ENCODE measurements at places on chromosomes 13 and 19.
A peak's percentile ranks its signal among the peaks of the same experiment; 100 is the strongest.

DNA sequence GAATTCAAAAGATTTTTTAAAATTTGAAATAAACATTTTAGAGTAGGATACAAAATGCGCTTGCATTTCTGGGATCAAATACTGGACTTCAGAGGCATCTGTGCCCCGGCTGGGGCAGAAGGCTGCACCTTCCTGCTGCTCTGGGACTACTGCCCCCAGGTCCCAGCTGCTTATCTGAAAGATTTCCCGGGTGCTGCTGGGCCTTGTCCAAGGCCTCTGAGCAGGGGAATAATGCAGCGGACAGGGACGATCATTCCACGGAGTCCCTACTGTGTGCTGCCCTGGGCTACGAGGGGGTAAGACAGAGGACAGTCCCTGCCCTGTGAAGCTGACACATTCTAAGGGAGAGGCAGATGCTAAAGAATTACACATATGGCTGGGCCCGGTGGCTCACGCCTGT, 33.1 kb upstream of the NCCRP1 start:
- DNase-seq = no peak

DNA sequence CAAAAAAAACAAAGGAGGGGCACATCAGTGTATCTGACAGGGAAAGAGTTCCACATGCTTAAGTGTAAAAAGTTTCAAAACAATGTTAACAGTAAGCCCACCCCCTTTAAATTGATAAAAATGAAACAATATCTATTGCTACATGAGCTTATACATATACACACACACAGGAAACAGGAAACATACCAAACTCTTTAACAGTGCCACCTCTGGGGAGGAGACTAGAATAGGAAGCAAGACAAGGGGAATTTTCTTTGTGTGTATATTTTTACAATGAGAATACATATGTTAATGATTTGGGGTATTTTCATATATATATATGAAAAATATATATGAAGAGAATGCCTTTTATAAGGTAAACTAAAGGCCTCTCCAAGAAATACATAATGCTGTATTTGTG, 44.7 kb downstream of the TPT1 start:
- no peak for DNase-seq

- DNase-seq = no peak
These were observed 668.3 kb downstream of the UQCRFS1 start for GRCh38 chr19:28544451-28545261.

- DNase-seq = no peak
These were observed 1467.8 kb downstream of the UQCRFS1 start for GRCh38 chr19:27744926-27745768.

- DNase-seq = no peak
These were observed 90.2 kb downstream of the RAB20 start for GRCh38 chr13:110471156-110471832.

- peak; percentile 63 for DNase-seq
These were observed 80.1 kb downstream of the ZNF486 start for GRCh38 chr19:20247016-20247683.

DNA sequence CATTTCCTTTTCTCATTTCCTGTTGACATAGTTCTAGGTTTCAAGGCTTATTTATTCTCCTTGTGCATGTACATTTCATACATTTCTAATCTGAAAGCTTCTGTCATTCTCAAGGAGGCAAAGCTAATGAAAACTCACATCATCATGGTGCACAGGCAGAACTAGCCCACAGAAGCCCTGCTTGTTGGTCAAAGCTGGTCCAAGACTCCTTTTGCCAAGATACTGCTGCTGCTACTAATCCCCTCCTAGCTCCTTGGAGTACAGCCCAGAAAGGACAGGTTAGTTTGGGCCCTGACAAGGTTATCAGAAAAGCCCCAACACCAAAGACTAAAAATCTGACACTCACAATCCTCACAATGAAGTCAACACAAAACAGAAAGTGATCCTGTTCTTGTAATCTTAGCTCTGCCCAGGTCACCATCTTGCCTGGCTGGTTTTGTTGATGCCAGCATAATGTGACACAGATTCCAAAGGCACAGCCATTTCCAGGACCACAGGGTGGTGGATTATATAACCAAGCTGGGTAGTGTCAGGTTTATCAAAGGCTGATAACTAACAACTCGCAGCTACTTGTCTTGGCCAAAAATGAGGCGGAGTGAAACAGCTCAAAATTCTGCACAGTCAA, 417.4 kb downstream of the NDFIP2 start:
- DNase-seq = no peak

GRCh38 chr13:110722971-110723370, 9.5 kb downstream of the ING1 start:
- DNase-seq = no peak

DNA sequence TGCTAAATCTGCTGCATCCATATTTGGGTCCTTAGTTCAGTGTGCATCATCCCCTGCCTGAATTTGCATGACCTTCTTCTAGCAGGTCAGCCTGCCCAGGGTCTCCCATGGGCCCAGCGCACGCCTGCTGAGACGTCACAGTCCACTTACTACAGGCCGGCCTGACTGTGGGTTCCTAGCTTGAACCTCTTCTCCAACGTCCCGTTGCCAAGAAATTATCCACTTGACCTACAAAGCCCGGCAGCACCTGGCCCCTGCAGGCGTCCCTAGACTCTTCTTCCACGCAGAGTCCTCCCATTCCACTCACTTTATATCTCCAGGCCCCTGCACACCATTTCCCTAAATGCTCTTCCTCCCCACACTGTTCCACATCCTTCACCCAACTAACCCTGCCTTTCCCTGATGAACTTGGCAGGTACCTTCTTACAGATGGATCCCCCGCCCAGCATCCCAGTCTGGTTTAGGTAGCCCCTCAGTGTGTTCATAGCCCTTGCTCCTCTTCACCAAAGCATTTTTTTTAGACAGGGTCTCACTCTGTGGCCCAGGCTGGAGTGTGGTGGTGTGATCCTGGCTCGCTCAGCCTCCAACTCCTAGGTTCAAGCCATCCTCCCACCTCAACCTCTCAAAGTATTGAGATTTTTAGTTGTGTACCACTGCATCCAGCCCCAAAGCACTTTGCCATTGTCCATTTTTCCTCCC, 155.0 kb upstream of the SOX1 start:
- peak; percentile 39 for DNase-seq

DNA sequence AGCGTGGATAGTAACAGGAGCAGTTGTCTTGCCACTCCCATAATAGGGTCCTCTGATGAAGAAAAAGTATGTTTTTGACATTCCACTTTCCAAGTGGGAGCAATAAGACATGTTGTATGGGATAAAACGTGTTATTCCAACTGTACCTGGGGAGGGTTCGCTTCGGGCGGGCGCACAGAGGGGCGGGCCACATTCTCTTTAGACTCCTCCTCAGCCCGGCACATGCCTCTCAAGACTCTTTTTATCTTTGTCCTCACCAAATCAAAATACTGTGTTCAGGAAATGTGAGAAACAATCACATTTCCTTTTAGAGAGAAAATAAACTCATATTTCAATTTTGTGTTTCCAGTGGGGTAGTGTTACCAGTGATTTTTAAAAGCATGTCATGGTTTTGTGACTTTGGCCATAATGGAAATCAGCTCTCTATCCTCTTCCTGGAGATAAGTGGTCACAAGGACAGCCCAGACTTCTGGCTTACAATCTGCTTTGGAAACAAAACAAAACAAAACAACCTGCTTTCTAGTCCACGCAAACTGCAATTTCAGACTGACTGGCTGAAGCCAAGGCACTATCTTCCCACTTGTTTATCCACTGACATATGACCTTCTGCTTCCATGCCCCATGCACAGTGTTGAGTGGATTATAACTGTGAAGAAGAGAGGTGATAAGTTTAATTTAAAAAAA, 276.1 kb downstream of the NALCN start:
- no peak for DNase-seq

- no peak for DNase-seq
These were observed 11.3 kb upstream of the MPHOSPH8 start for GRCh38 chr13:19622193-19622592.

DNA sequence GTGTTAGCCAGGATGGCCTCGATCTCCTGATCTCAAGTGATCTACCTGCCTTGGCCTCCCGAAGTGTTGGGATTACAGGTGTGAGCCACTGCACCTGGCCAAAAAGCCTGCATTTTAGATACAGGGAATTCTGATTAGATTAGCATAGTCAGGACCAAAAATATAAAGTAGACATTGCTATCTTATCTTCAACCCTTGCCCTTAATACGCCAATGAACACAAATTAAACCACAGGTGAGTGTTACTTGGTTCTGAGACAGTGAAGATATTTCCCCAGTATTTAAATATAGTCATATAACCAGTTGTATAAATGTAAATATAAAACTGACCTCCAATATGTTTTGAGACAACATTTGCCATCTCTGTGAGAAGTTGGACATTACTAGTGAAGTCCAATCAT, 52.1 kb upstream of the STK24 start:
- no peak for DNase-seq

- no peak for DNase-seq
These were observed 113.7 kb downstream of the OLFM4 start for GRCh38 chr13:53142306-53142705.

DNA sequence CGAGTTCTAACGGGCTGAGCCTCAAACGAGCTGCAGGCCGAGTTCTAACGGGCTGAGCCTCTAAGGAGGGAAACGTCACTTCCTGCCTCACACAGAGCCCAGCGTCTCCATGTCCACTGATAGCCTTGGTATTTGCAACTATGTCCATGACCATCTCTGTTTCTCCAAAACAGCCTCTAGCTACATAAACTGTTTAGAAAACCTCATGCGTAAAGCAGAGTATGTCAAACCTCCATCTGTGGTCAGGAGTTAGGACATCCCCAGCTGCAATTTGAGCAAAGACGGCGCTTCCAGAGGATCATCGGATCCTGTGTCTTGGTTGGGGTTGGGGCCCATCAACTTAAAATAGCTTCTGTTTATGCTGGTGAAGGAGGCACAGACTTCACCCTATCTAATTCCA, 20.8 kb downstream of the RASA3 start:
- DNase-seq = no peak

DNA sequence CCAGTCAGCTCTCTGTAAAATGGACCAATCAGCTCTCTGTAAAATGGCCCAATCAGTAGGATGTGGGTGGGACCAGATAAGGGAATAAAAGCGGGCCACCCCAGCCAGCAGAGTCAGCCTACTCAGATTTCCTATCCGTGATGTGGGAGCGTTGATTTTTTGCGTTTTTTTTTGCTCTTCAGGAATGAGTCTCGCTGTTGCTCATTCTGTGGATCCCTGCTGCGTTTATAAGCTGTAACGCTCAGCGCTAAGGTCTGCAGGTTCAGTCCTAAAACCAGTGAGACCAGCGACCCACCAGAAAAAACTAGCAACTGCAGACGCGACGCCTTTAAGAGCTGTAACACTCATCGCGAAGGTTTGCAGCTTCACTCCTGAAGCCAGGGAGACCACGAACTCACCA, 435.7 kb downstream of the SLITRK6 start:
- DNase-seq = no peak

DNA sequence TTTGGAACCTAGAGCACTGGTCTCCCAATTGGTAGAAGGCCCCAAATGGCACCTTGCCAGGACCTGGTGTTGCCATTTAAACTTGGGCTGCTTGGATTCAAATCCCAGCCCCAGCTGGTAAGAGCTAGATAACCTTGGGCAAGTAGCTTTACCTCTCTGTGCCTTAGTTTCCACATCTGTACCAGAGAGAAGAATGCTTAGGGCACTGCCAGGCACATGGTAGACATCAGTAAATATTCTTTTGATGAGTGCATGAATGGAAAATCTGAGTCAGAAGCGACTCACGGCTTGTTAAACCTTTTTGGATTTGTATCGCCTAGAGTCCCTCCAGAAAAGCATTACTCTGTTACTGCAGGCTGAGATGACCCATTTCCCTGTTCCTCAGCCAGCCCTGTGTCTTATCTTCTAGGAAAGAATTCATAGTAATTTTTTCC, 90.9 kb downstream of the SIPA1L3 start:
- DNase-seq = no peak

DNA sequence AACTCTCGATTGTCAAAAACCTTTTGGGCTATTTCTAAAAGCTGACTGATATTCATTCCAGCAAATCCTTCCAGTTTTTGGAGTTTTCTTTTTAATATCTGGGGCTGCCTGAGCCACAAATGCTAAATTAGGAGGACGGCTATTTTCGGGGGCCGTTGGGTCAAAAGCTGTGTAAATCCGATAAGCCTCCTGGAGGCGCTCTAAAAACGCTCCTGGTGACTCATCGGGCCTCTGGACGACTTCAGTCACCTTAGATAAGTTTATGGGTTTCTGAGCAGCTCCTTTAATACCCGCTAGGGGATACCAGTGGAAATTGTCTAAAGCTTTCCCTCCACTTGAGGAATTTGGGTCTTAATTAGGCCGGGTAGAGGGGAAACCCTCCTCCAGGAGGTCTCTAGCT, 66.4 kb downstream of the ZNF730 start:
- no peak for DNase-seq

DNA sequence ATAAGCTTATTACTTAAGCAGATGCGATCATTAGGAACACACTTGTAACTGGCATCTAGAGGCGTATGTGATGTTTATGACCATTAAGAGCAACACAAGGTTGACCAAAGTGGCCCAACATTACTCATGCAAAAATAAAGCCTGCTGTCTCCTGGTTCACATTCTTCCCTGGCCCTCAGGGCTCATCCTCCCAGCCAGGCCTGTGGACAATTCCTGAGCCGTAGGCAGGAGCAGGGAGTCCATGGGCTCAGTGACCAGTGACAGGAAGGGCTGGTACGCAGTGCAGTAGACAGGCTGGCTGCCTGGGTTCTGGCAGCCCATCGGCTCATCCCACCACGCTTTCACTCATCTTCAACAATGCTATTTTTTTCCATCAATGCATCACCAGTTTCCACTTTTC, 106.0 kb downstream of the STK24 start:
- DNase-seq = no peak

GRCh38 chr13:106117035-106117434, 418.4 kb downstream of the EFNB2 start:
- no peak for DNase-seq

DNA sequence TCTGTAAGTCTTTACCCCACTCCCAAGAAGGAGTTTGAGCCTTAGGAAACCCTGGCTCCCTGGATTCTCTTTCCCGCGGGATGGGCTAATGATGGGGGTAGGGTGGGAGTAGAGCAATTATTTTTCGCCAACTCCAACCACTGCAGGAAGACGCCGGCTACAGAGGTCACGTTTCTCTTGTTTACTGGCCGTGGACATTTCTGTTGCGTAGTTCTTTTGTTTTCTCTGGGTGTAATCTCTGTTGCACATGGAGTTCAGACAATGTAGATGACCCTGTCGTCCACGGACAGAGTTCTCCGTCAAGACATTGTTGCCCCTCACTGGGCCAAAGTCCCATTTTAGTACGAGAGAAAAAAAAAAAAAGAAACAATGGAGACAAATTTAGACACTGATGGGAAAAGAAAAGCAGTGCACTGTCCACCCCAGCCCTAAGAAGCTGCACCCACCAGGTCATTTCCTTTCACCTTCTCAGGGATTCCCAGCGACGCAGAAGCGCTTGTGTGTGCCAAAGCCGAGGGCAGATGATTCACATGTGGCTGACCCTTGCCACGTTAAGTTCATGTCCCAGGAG, 133.9 kb upstream of the ARGLU1 start:
- DNase-seq = no peak

Data from posterior cingulate gyrus (tissue), 11 donors.